ENCODE measurements at places on chromosomes 1 and 21.

GRCh38 chr1:228899421-228899956, 164.2 kb downstream of the RHOU start:
- DNase-seq = no peak

DNA sequence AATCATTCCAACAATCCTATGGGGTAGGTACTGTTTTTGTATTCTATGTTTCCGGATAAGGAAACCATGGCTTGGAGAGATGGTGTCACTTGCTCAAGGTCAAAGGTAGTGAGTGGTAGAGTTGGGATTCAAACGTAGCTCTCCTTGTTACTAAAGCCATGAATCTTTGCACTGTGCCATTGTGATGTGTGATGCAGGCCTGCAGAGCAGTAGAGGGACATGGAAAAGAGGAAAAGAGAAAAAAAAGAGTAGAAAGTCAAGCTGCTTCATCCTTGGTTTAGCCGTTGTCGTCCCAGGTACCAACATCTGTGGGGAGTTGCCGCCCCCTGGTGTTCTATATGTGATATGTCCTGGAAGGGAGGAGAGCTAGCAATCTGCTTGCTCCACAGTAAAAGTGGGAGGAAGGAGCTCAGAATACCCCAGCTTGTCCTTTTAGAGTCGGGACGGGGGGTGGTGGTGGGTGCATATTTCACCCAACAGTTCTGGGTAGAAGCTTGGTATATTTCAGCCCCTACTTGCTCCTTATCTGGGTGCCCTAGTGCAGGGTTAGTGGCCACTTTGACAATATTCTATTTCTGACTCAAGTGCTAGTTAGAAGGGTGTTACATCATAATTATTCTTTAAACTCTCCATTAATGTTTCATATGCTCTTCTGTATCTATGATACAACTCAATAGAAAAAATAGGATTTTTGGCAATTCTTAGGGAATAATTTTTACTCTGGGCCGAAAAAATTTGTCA, 98.4 kb downstream of the EBNA1BP2 start:
- peak; percentile 73 for DNase-seq

DNA sequence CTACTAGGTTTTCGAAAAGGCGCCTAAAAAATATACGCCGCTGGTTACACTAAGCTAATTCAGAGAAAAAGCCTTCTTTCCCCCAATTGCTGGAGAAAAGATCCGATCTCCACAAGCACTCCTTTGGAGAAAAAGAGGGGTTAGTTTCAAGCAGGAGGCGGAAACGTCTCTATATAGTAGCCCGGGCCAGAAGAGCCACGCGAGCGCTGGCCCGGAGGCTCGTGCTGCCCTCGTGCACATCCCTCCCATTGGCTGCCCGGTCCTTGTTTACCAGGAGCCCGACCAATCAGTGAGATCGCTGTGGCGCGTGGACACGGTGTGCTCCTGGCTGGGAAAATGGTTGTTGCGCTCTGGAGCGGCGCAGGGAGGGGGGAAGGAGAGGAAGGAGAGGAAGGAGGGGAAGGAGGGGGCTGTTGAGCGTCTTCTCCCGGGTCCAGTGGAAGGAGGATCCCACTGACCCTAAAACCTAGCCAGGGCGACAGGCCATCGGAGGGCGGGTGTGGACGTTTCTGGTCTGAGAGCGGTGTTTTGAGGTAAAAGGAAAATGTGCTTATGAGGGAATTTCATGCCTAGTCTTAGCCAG, at the start of gene TXNIP:
TXNIP (minus strand) TSS at position 147 of the 583 bp plus-strand sequence. CDS start 313 bp downstream, outside the sequence.
- peak; percentile 100 for DNase-seq

DNA sequence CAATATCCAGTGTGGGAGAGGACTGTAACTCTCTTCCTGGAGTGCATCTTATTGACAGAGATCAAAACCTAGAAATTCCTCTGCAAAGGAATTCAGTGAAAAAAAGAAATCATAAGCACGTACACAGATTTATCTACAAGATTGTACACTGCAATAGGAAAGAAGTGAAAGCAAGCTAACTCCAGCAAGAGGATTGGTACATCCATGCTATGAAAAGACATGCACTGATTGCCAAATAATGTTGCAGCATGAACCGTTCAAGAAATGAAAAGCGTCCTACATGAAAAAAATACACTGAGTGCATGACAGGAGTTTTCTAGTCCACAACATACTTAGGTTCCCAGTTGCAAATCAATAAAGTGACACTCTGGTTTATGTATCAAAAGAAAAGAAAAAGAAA, 1.9 kb upstream of the MGST3 start:
- DNase-seq = no peak

- DNase-seq = no peak
Measured at GRCh38 chr1:207892764-207893163, 18.2 kb downstream of the CD34 start.

GRCh38 chr1:205014783-205015182, 28.2 kb upstream of the CNTN2 start:
- DNase-seq = no peak

- no peak for DNase-seq
Measured at GRCh38 chr1:94554580-94554979, 13.0 kb upstream of the F3 start.

- DNase-seq = no peak
Measured at GRCh38 chr1:203028067-203028783, 1.9 kb downstream of the PPFIA4 start.

- DNase-seq = no peak
Measured at GRCh38 chr1:85116856-85117255, 68.6 kb upstream of the MCOLN3 start.

GRCh38 chr1:180947901-180948640, 35.4 kb downstream of the KIAA1614 start:
- DNase-seq = no peak

DNA sequence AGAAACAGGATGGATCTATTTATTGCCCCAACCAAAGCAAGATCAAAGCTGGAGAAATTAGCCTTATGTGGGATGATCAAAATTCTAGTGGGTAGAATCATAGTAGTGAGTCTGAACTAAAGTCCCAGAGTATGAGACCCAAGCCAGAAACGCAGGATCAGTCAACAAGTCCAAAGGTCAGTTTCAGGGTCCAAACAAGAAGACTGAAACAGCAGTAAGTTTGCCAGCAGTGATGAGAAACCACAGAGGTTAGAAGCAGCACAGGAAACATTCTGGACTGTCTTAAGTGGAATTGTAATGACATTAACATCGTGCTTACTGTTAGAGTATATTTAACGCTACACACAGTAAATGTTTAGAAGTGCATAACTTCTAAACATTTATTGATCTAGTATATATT, 251.0 kb downstream of the LRRIQ3 start:
- DNase-seq = no peak

DNA sequence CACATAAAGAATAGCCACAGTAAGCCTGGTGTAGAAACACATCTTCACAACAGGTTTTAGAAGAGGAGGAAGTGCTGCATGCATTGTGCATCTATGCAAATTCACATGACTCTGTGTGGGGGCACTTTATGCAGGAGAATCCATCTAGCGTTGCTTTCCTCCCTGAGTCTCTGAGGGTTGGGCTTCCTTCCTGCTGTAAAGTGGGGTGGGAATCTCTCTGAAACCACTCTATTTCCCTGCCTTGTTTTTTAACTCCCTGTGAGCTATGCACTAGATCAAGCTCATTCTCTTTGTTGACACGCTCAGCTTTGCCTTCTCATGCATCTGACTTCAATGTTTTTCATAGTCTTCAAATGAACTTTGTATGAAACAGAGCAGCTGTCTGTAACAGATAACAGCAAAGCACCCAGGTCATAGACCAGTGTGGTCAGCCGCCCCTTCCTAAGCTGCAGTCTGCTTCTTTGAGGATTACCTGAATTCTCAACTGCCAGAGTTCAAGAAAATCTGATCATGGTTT, 102.7 kb upstream of the DPH5 start:
- DNase-seq = no peak

DNA sequence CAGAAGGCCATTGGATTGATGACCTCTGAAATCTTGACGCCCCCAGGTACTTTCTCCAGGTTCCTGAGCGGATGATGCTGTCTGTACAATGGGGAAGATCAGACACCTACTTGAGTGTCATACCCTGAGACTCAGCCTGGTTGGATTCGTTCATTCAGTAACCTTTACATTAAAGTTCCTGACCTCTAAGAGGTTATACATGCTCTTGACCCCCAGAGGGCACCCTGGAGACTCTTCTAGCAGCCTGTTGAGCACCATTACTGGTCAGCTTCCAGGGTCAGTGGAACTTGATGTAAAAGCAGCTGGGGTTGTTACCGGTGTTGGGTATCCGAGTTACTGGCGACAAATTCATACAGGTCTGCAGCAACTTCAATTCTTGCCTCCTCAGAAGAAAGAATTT, 114.3 kb upstream of the ZNF678 start:
- no peak for DNase-seq

GRCh38 chr21:36203603-36203889, 46.9 kb downstream of the DOP1B start:
- no peak for DNase-seq

GRCh38 chr1:192158181-192158580, at the start of gene RGS18:
TSS of gene RGS18 (plus strand) at chr1:192158462. CDS start at chr1:192158638, 176 bp downstream.
- DNase-seq = no peak

- DNase-seq = no peak
Measured at GRCh38 chr1:151760597-151761385, 2.5 kb downstream of the MRPL9 start.

- no peak for DNase-seq
Measured at GRCh38 chr1:198542632-198543031, 2.2 kb upstream of the ATP6V1G3 start.

- DNase-seq = no peak
Measured at GRCh38 chr1:35049116-35049515, 17.4 kb upstream of the ZMYM6 start.

- no peak for DNase-seq
Measured at GRCh38 chr1:21239221-21239620, 51.0 kb downstream of the ECE1 start.

- no peak for DNase-seq
Measured at GRCh38 chr1:192973202-192973601, 86.0 kb downstream of the UCHL5 start.

DNA sequence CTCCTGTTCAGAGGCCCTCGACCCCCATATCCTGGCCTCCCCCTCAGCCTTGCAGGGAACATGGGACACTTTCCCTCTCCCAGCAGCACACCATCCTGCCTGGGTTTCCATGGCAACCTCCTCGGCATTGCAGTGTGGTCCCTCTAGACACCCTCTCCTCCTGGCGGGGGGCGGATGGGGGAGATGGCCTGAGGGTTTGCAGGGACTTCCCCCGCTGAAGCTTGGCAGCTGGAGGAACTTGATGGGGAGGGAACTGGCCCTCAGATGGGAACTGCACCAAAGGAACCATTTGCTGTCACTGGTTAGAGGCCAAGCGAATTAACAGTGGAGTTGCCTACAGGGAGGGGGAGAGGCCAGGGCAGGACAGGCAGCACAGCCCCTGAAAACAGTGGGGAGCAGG, 28.7 kb downstream of the RIMS3 start:
- no peak for DNase-seq

- no peak for DNase-seq
Measured at GRCh38 chr1:118973531-118974137, 14.5 kb downstream of the TBX15 start.

DNA sequence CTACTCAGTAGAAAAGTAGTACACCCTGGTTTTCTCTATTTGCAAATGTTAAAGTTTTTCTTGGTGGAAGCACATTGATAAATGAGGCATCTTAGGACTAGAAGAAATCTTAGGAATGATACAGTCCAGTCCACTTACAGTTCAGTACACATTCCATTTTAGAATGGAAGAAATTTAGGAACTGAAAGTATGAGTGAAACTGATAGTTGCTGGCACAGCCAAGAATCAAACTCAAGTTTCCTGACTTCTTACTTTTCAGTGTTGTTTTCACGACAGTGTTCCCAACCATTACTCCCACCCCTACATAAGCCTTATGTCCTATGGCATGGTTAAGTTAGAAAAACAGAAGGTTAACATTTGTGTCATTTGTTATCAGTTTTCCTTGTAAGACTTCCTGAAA, 258.5 kb downstream of the BACH1 start:
- DNase-seq = no peak

- DNase-seq = no peak
Measured at GRCh38 chr1:94865360-94865759, 45.2 kb downstream of the SLC44A3 start.

DNA sequence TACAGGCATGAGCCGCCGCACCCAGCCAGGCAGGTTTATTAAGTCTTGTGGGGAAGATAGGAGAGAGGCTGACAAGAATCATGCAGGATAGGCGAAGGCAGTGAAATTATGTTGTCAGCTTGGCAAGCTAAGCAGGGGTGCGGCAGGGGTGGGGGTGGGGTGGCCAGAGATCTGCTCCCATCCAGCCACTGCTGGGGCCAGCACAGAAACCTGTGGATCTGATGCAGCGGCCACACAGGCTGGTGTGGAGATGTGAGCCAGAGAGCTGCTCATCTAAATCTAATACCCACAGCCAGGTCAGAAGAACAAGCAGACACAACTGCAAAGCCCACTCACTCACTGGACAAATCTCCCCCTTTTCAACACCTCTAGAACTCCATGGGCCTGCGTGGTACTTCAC, 68.7 kb downstream of the KCTD3 start:
- DNase-seq = no peak

GRCh38 chr1:11142618-11143391, 43.1 kb upstream of the EXOSC10 start:
- DNase-seq = no peak

GRCh38 chr1:21269461-21270085, 20.7 kb downstream of the ECE1 start:
- no peak for DNase-seq

DNA sequence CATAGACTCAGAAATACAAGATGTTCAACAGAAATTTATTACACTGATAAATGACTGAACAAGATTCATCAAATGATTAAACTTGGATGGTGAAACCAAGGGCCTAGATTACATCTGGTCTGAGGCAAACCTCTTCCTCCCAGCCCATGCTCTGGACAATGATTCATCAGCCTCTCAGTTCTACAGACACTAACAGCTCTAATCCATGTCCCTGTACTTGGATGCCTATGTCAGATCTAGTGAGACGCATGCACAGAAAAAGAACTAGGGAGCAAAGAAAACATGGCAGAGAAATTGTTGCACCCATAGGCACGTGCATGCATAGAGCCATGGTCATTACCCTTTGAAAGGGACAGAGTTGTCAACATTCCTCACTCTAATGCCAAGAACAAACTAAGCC, 250.1 kb downstream of the KCNH1 start:
- no peak for DNase-seq

- no peak for DNase-seq
Measured at GRCh38 chr1:212774584-212774983, 17.0 kb downstream of the NSL1 start.

- DNase-seq = peak; percentile 53
Measured at GRCh38 chr1:204417074-204417997, 5.7 kb upstream of the PPP1R15B start.

GRCh38 chr1:220227393-220227792, 44.9 kb downstream of the RAB3GAP2 start:
- no peak for DNase-seq

DNA sequence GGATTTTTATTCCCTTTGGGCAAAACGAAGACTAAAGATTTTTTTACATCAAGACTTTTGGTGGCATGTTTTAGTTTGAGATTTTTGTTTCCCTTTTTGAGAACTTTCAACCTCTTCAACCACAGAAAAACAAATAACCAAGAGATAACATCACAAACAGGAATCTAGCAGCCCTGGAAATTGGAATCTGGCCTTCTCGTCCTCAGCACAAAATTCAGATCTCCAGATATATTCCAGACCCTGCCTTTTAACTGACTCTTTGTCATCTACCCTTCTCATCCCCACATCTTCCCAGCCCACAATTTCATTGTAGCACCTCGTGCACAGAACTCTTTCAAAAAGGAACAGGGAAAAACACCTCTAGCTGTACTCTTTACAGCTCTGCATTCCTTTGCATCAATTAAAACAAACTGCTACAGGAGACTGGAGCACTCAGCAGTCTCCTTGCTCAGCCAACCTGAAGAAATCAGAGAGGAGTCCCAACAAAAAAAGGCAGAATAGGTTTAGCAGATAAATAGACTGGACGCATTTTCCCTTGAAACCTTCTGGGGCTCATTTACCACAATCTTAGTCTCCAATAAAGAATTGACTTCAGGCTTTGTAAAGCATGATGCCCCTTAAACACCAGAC, 251.0 kb downstream of the TTLL7 start:
- no peak for DNase-seq
